ENCODE measurements at places on chromosomes 3 and 15. TPM values are rescaled to one million over a fixed set of nuclear protein-coding genes. Genes with fewer than 3 reads are reported as not detected.
A peak's percentile ranks its signal among the peaks of the same experiment; 100 is the strongest.

Gene ROPN1B
- not detected for total RNA-seq

Gene HTR3E
- total RNA-seq, result not detected

Gene ZNF385D
- total RNA-seq, result 1.2 TPM

Gene PCOLCE2
- total RNA-seq, result 9.3 TPM

GRCh38 chr3:69385123-69385722, 665 bp downstream of the FRMD4B start:
- no peaks in the 10 kb centered on the region for H3K36me3 ChIP-seq
- H3K27ac ChIP-seq, result no peak overlapping the region
- H3K4me3 ChIP-seq, result peak overlapping the region; percentile 72
- H3K4me1 ChIP-seq, result peaks cover 25% of the 10 kb centered on the region
- DNase-seq, result no peak
- peaks cover 2% of the 10 kb centered on the region for H3K27me3 ChIP-seq

- no peak overlapping the region for H3K27ac ChIP-seq
- no peaks in the 10 kb centered on the region for H3K4me1 ChIP-seq
- peaks cover 19% of the 10 kb centered on the region for H3K27me3 ChIP-seq
- no peak overlapping the region for H3K4me3 ChIP-seq
- no peaks in the 10 kb centered on the region for H3K36me3 ChIP-seq
- peak; percentile 5 for DNase-seq
Measured at GRCh38 chr15:65338366-65338765, 33.9 kb downstream of the RNU5B-1 start.

DNA sequence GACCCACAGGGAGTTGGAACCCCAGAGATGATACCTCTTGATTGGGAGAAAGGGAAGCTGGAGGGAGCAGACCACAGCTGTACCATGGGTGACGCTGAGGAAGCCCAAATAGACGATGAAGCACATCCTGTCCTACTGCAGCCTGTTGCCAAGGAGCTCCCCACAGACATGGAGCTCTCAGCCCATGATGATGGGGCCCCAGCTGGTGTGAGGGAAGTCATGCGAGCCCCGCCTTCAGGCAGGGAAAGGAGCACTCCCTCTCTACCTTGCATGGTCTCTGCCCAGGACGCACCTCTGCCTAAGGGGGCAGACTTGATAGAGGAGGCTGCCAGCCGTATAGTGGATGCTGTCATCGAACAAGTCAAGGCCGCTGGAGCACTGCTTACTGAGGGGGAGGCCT, 201.1 kb downstream of the AKAP13 start:
- no peak overlapping the region for H3K4me3 ChIP-seq
- H3K36me3 ChIP-seq, result peaks cover 29% of the 10 kb centered on the region
- H3K4me1 ChIP-seq, result peaks cover 33% of the 10 kb centered on the region
- no peak for DNase-seq
- no peak overlapping the region for H3K27ac ChIP-seq

DNA sequence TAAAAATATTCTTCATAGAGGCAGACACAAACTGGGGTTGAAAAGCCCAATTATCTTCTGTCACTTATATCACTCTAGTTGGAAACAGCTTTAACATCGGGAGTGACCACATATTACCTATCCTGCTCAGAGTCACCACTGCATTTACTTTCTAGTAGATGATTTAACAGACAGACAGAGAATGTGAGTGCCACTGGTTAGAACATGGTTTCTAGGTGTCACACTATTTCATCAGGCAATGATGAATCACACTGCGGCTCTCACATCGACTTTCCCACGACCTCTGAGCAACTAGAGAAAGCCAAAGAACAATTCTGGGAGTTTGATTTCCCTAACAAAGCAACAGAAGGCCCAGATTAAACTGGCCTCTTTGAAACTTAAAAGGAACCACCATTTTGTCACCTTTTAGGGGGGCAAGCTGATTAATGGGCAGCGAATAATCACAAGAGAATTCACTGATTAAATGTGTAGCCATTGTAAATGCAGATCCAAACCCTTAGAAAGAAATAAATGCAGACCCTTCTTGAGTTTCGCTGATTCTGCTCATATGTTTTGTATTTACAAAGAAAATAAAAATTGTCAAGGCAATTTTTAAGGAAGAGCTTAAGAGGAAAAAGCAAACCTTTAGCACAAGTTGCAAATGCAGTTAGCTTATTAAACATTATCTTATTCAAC, 112.6 kb upstream of the KBTBD8 start:
- peak overlapping the region; percentile 93 for H3K27ac ChIP-seq
- H3K27me3 ChIP-seq, result peaks cover 10% of the 10 kb centered on the region
- DNase-seq, result no peak
- H3K4me3 ChIP-seq, result no peak overlapping the region
- peaks cover 2% of the 10 kb centered on the region for H3K36me3 ChIP-seq

DNA sequence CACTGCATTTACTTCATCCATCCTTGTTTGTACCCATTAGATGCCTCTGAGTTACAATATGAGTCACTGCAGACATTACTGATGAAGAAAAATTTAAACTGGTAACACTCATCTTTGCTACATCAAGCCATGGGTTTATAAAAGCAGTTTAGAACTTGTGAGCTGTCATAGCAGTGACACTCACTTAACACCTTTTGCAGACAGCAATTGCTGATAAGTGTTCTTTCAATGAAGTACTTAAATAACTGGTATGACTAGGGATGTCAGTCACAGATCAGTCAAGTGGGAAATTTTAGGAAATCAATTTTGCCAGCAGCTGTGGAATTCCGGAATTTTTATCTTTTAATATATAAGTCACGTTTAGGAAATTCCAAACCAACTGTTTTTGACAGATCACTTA, 643.0 kb downstream of the TBL1XR1 start:
- peaks cover 7% of the 10 kb centered on the region for H3K27me3 ChIP-seq
- no peak overlapping the region for H3K27ac ChIP-seq
- no peaks in the 10 kb centered on the region for H3K4me1 ChIP-seq
- H3K4me3 ChIP-seq, result no peak overlapping the region
- no peak for DNase-seq

DNA sequence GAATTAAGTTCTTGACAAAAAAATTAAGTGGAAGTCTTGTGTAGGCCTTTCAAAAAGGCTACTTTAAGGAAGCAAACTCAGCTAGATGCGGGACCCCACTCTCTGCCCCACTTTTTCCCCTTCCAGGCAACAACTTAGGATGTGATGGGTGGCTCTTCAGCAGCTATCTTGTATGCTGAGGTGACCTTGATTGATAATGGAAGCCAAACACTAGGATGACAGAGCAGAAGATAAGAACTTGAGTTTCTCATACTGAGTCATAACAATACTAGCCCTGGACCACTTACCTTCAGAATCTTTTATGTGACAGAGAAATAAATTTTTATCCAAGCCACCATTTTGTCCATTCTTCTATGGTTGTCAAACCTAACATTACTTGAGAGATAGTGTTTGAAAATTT, 16.1 kb downstream of the PDCD10 start:
- H3K4me1 ChIP-seq, result peaks cover 5% of the 10 kb centered on the region
- DNase-seq, result no peak
- H3K27ac ChIP-seq, result no peak overlapping the region
- peaks cover 16% of the 10 kb centered on the region for H3K36me3 ChIP-seq

DNA sequence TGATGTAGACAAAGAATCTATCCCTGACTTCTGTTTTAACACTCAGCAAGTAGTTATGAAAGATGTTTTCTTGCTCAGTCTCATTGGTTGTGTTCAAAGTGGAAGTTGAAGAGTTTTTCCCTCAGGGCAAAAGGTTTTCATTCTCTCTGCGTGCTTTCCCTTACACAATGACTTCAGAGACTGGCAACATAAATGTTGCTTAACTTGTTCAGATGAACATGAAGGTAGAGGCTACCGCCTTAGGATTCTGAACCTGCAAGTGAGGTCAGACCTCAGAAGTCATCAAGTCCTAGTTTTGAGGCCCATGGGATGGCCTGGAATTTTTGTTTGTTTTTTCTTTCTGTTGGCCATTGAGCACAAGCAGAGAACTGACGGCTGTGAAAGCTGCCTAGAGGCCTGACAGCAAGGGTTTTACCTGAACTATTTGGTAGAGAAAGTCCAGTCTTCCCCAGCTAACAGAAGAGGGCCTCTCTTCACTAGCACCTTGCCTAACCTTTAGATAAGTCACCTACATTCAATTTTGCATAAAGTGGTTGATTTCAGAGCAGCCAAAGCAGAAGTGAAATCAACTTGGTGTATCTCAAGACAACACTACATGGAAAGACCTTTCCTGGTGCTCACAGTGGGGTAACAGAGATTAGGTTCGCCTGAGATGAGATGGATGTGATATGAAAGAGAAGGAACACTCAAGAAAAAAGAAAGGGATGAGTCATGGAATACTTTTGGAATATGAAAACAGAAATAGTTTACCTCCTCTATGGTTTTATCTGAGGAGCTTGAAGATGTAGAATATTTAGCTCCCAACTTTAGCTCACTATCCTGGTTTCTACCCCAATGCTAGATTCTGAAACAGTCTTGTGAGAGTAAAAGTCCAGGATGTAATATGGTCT, 53.6 kb upstream of the AP4E1 start:
- no peak for DNase-seq
- no peaks in the 10 kb centered on the region for H3K36me3 ChIP-seq
- H3K27me3 ChIP-seq, result no peaks in the 10 kb centered on the region
- no peak overlapping the region for H3K27ac ChIP-seq
- peaks cover 33% of the 10 kb centered on the region for H3K4me1 ChIP-seq

DNA sequence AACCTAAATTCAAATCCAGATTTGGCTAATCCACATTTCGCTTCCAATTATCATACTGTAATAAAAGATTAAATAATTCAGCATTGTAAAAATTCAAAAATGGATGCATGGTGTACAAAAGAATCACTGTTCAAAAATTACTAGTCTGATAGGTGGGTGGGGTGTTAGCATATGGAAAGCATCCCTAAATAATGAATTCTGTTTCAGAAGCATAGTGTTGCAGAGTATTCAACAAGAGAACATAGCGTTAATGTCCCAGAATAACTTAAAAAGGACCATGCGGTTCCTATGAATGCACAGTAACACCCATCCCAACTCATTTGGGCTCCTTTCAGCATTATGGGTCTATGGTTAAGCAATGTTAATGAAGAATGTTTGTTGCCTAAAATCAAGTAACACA, 51.1 kb downstream of the MORC1 start:
- no peaks in the 10 kb centered on the region for H3K36me3 ChIP-seq
- no peak overlapping the region for H3K27ac ChIP-seq
- H3K4me3 ChIP-seq, result no peak overlapping the region
- no peaks in the 10 kb centered on the region for H3K4me1 ChIP-seq
- DNase-seq, result no peak

- H3K36me3 ChIP-seq, result no peaks in the 10 kb centered on the region
- no peak overlapping the region for H3K27ac ChIP-seq
- H3K27me3 ChIP-seq, result peaks cover 12% of the 10 kb centered on the region
Measured at GRCh38 chr15:79494963-79495755, 63.0 kb downstream of the MINAR1 start.

- no peaks in the 10 kb centered on the region for H3K4me1 ChIP-seq
- H3K27ac ChIP-seq, result no peak overlapping the region
- H3K4me3 ChIP-seq, result no peak overlapping the region
- DNase-seq, result no peak
- peaks cover 16% of the 10 kb centered on the region for H3K27me3 ChIP-seq
Measured at GRCh38 chr15:61256231-61256630, 27.1 kb upstream of the RORA start.

DNA sequence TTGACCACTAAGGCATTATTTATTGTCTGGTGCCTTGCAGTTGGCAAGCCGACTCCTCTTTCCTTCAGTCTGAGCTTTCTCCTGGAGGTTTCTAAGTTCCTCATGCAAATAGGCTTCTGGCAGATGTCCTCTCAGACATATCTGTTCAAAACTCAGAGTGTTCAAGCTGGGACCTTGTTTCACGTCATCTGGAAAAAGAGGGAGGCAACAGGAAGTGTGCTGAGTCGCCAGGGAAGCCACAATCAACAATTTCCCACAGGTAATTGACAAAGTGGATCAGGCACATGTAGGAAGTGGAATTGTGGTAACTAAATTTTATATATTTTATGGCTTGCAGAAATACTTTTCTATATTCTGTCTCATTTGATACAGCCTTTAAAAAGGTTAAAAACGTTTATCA, 14.6 kb downstream of the SCG5 start:
- peaks cover 48% of the 10 kb centered on the region for H3K4me1 ChIP-seq
- no peak for DNase-seq
- no peak overlapping the region for H3K4me3 ChIP-seq
- H3K27me3 ChIP-seq, result no peaks in the 10 kb centered on the region
- no peak overlapping the region for H3K27ac ChIP-seq
- H3K36me3 ChIP-seq, result no peaks in the 10 kb centered on the region

DNA sequence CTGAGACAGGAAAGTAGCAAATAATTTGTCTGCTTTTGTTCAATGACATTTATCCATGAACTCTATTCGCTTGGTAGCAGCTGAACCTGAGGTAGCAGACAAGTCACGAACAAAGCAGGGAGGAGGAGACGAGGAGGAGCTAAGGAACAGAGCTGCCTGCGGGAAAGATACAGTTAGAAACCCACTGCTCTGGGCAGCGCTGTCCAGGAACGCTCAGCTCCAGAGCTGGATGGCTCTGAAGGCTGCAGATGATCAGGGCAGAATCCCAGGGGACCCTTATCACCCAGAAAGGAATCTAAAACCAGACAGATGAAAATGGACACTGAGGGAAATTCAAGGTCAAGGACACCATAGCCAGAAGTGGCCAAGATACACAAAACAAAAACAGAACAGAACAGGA, 257.8 kb downstream of the CD47 start:
- peaks cover 5% of the 10 kb centered on the region for H3K4me1 ChIP-seq
- no peaks in the 10 kb centered on the region for H3K36me3 ChIP-seq

- no peak overlapping the region for H3K4me3 ChIP-seq
- peaks cover 80% of the 10 kb centered on the region for H3K4me1 ChIP-seq
- no peak for DNase-seq
- no peaks in the 10 kb centered on the region for H3K27me3 ChIP-seq
- no peak overlapping the region for H3K27ac ChIP-seq
Measured at GRCh38 chr15:35695003-35695402, 149.0 kb upstream of the DPH6 start.

- H3K36me3 ChIP-seq, result no peaks in the 10 kb centered on the region
- DNase-seq, result no peak
- H3K4me1 ChIP-seq, result no peaks in the 10 kb centered on the region
Measured at GRCh38 chr3:2375376-2375775, 276.7 kb downstream of the CNTN4 start.

DNA sequence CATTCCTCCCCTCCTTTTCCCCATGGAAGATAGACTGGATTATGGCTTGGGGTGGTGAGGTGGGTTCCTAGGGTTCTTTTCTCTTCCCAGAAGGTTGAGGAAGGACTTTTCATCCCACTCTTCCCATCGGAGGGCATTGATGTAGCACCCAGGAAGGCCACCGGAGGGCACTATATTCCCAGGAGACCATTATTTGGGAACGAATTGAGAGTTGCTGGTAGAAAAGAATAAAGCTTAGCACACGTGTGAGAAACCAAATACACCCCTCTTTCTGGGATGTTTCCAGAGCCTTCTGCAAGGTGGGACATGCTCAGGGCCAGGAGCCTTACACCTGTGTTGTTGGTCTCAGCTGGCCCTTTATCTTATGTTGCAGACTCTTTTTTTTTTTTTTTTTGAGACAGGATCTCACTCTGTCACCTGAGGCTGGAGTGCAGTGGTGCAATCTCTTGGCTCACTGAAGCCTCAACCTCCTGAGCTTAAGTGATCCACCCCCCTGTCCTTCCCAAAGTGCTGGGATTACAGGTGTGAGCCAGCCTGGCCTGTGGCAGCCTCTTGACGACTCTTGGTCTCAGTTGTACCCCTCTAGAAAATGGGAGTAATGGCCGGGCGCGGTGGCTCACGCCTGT, 6.3 kb upstream of the CDC25A start:
- no peak overlapping the region for H3K27ac ChIP-seq
- no peak overlapping the region for H3K4me3 ChIP-seq
